SIG-M5 (cell line): ENCODE measurements at places on chromosomes 7 and 10.

GRCh38 chr10:69863580-69863979 is 61.9 kb downstream of the COL13A1 start:
- DNase-seq = no peak

DNA sequence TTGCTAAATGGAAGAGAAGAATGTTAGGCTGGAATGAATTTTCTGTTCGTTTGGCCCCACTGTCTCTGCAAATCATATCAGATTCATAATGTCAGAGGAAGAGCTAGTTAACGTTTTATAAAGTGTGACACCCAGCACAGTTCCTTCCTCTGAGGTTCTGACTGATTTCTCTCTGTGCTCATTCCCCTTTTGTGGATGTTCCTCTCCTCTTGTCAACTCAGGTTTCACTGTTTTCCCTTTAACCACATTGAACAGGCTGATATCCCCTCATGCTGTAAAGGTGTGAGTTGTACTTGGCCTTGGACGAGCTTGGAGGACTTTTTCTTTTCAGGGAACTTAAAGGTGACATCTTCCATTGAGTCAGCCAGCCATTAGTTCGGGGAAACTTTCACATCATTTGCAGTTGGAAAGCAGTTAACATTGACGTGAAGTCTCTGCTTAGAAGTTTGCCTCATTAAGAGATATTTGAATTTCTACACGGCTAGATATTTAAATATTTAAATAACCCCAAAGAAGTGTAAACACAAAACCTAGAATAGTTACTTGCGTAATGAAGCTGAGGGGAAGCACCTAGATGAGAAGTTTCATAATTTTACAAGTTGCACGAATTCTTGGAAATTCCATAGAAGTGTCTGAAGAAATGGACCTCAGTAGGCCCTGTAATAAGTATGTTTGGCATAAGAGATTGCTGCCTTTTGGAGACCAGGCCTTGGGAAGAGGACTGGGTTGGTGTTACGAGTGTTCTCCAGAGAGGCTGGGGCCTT is 101.5 kb upstream of the EGR2 start:
- no peak for DNase-seq

- no peak for DNase-seq
Observed at GRCh38 chr10:28137907-28138880, 139.3 kb upstream of the ODAD2 start.

DNA sequence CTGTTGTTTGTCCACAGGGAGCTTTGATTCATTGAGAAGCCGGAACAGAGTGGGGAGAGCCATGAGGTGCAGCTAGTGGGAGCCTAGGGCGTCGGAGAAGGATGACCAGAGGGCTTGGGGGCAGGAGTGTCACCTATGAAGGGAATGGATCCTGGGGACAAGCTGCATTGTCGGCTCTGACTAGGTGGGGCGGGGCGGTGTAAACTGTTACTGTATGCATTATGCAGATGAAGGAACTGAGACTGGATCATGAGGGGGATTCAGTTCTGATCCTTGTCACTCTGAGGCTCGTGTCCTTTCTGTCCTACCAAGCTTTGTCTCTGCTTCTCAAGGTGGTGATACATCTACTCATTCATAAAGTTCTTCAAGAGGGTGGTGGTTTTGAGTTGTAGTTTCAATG is 39.9 kb upstream of the MMD2 start:
- no peak for DNase-seq

DNA sequence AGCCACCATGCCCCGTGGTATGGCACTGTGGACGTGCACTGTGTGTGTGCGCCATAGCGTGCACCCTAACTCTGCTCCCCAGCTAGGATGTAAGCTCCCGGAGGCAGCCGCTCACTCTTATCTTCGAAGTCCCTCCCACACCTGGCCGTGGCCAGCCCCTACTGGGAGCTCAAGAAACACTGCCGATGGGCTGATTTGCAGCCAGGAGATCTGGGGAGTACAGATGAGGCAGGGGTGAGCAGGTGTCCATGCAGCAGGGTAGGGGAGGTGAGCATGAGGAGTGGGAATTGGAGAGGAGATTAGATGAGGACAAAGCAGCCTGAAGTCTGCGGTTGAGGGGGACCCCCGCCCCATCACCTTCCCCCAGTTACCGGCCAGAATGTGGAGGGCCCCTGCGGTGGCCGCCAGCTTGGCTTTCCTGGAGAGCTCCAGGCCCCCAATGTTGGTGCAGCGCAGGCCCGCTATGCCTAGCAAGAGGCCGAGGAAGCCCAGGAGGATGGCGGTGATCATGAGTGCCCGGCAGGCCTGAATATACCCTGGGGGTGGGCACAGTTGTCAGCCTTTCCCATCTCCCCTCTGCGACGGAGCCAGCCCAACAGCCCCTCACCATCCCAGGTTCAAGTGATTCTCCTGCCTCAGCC is 3.6 kb downstream of the CLDN15 start:
- no peak for DNase-seq

GRCh38 chr7:40842641-40843040 is 707.8 kb downstream of the SUGCT start:
- no peak for DNase-seq
